Fibroblast of pulmonary artery (primary cell): ENCODE measurements at places on chromosomes 11 and 22.
A peak's percentile ranks its signal among the peaks of the same experiment; 100 is the strongest.

DNA sequence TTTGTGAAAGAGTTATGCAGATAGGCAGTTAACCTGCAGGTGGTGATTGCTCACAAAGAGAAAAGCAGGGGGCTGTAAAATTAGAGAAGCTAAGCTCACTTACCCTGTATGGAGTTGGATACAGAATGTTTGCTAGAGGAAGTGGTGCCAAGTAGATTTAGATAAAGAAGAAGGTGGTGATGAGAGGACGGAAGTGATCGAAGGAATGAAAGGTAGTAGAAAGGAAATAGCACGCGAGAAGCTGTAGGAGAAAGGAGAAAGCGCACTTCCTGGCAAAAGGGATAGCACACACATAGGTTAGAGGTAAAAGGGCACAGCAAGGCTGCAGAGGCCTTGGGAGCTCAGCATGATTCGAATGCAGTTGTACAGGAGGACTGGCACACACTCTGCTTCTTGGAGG lies 87.3 kb upstream of the CTSC start:
- DNase-seq: no peak

- peak; percentile 38 for DNase-seq
Measured at GRCh38 chr22:39283322-39284141, 35.9 kb downstream of the RPL3 start.

DNA sequence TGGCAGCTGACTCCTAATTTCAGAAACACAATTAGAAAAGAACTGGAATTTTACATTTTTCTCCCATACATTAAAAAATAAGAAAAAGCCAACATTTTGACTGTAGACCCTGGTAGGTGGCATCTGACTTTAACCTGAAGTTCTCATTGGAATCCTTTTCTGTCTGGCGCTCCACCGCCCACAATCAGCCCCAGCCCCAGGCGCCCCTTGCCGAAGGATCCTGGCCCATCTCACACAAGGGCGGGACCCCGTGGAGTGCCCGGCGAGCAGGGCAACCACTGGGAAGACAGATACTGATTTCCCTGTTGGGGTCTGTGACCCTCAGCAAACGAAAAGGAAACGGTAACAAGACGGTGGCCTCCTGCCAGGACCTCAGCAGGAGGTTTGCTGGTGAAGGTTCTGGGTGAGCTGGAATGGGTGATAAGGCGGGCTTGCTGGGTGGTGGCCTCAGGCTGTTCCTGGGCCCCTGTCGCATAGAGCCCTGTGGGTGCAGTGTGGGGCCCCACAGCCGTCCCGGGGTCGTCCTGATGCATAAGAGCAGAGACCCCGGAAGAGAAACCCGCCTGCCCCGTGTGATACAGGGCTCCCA lies 15.7 kb downstream of the TSPO start:
- no peak for DNase-seq

- DNase-seq: no peak
Measured at GRCh38 chr11:110711448-110711775, 825 bp downstream of the ARHGAP20 start.

- no peak for DNase-seq
Measured at GRCh38 chr22:35582218-35582860, 34.8 kb downstream of the MB start.

DNA sequence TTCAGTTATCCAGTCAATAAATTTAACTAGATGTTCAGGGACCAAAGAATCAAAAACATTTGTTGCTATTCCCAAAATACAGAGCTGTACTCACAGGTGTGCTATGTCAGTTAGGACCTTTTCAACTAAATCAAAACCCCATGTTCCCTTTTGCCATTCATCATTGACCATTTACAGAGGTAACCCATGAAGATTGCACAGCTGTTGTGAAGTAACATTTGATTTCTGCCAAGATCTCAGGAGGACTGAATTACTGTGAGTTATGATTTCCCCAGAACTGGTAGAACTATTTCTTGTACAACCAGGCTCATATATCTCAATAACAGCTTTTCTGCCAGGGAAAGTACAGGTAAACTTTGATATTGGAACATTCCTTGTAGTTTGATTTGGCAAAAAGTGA lies 131.1 kb upstream of the FIBIN start:
- no peak for DNase-seq

DNA sequence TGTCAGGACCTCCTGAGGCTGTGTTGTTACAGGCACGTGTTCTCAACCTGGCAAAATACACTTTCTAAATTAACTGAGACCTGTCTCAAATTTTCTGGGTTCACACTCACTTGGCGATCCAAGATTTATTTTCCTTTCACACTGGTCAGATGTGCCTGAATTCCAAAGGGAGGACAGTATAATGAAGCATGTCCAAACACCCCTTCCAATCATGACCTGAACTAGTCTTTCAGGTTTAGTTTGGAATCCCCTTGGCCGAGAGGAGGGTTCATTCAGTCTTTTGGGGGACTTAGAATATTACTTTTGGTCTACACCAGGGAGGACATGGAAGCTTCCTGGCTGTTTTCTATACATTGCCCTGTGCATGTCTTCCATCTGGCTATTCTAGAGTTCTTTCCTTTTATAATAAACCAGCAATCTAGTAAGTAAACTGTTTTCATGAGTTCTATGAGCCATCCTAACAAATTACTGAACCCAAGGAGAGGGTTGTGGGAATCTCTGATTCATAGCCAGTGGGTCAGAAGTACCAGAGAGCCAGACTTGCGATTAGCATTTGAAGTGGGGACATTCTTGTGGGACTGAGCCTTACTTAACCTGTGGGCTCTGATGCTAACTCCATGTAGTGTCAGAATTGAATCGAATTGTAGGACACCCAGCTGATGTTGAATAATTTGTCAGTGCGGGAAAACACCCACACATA lies 14.8 kb upstream of the TMEM216 start:
- no peak for DNase-seq

GRCh38 chr11:61023966-61024295 lies 52.5 kb downstream of the CD6 start:
- DNase-seq: no peak

DNA sequence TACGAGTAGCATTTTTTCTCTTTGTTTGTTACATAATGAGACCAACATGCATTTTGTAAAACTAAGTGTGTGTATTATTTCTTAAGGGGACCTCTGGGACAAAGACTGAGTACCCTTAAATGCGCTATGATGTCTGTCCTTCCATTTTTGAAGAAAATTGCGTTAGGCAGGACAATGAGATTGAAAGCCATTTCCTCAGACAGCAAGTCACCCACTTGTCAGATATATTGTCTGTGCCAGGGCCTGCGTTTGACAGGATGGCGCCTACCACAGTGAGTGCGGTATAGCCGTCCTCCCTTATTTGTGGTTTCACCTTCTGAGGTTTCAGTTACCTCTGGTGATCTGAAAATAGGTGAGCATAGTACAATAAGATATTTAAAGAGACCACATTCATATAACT lies 2.2 kb downstream of the AP2A2 start:
- no peak for DNase-seq

GRCh38 chr22:24809331-24809730 lies 3.3 kb downstream of the SGSM1 start:
- no peak for DNase-seq

DNA sequence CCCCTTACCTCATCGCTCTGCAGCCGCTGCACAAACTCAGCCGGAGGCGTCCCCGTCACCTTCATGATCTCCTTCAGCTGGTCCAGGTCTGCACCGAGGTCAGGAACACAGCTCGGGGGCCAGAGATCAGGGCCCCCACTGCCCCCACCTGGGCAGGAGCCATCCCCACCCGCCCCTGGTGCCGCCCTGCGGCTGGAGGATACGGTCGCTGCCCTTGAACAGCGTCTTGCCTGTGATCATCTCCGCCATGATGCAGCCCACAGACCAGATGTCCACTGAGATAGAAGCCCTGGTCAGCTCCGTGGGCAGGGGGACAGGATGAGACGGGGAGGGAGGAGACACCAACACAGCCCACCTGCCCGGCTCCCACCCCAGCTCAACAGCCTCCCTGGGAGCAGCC lies 4.5 kb upstream of the HDAC10 start:
- no peak for DNase-seq

DNA sequence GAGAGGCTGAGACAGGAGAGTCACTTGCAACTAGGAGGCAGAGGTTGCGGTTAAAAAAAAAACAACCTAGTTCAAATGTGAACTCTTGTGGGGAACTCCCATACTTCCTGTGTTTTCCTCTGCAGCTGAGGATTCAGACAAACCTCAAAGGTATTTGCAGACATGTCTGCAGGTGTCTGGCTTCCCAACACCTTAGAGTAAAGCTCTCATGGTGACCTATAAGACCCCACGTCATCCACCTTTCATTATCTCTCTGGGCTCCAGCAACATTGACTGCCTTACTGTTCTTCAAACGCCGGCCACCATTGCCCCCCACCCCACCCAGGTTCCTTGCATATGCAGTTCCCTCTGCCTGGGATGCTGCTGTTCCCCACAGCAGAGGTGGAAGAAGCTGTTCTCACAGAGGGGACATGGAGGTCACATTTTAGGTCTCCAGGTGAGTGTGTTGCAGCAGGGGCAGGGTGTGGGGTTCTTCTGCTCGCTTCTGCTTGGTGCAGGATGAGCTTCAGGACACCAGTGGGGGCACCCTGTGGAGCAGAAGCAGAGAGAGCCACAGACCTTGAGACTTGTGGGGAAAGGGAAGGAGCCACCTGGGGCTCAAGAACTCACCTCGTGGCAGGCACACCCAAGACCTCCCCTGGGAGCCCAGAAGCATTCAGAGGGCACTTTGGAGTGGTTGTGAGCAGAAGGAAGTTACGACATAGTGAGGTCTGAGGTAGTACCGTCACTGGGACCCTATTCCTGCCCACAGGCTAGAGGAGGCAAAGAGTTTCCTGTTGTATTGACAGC lies 203.2 kb downstream of the CSNK2A3 start:
- DNase-seq: no peak

- DNase-seq: no peak
Measured at GRCh38 chr11:120867024-120867423, 156.9 kb upstream of the TBCEL start.

- no peak for DNase-seq
Measured at GRCh38 chr22:50396751-50397370, 53.7 kb downstream of the PPP6R2 start.

- DNase-seq: no peak
Measured at GRCh38 chr11:2612884-2613571, 86.8 kb downstream of the KCNQ1OT1 start.

DNA sequence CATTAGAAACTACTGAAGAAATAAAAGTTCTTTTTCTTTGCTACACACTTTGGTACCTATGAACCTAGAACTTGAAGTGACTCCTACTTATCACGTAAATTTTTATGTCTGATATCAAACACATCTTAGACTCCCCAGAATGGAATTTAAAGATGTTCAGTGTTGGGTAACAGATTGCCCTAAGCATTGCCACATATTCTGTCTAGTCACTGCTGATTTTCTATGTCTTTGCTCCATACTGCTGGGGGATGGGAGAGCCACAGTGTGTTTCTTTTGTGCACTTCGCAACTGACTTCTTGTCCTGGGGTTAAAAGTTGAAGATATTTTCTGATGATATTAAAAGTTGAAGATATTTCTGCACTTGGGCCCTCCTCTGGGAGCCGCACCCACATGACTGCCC lies 19.4 kb upstream of the MYO18B start:
- no peak for DNase-seq

DNA sequence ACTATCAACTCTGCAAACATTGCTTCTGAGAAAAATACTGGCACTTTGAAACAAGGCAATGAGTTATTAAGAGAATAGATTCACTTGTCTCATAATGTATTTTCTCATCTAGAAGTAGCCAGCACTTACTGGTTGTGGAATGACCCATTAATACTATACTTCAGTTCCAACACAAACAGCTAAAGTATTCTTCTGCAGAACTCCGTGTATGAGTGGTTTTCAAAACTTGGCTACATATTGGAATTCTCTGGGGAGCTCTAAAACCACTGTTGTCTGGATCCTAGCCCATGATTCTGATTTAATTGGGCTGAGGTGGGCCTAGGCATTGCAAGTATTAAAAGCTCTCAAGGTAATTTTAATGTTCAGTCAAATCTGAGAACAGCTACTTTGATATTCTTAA lies 1416.4 kb upstream of the RAG2 start:
- DNase-seq: peak; percentile 89

GRCh38 chr22:36528341-36528740 lies 625 bp downstream of the EIF3D start:
- DNase-seq: peak; percentile 24

- no peak for DNase-seq
Measured at GRCh38 chr11:70429724-70430521, 31.6 kb downstream of the CTTN start.

DNA sequence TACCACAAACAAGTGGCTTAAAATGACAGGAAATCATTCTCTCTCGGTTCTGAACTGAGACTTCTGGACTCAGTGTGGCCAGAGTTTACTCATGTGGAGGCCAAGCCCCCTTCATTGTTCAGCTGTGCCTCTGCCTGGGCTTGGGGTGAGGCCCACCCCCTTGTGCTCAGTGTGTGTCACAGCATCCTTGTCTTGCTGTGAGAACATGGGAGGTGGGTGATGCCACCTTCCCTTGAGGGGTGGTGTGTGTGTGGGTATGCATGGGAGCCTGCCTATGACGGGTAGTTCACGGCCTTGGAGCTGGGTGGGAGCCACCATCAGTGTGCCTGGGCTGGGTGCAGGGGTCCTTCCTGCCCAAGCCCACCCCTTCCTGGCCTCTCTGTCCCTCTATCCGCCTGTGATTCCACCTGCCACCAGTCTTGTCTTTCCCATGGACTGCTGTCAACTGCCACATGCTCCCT lies 101.7 kb downstream of the MORC2 start:
- DNase-seq: peak; percentile 8

DNA sequence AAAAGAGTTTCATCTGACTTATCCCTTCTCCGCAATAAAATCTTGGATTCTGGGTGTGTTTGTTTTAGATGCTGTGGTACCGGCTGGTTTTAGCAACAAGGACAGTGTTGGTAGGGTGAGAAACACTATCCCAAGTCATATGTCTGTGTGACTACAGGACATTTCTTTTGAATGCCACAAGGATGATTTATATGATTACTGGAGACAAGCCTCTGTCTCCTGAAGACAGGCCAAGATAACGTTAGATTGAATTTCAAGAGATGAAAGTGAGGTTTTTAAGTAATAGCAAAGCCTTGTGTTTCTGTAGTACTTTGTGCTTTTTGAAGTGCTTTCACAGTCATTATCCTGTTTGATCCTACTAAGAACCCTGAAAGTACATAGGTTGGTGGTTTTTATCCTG lies 101.6 kb downstream of the COMMD9 start:
- no peak for DNase-seq

- no peak for DNase-seq
Measured at GRCh38 chr22:28953403-28953802, 70.0 kb downstream of the ZNRF3 start.

DNA sequence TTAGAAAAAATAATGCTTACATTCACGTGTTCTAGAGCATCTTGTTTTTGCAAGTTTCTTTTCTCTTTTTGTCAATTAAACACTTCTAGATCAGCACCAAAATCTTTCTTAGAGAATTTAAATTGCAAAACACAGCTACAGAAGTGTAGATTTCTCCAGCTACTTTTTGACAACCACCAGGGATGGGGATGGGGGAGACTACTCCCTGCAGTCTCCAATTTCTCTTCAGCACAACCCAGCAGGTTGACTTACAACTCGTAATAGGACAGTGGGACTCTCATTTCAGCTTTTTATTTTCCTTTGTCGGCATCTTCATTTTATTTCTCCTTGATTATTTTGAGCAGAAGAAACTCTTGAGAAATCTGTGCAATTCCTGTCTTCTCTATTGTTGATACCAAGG lies 441.2 kb downstream of the LRRC4C start:
- DNase-seq: no peak
